Activated CD4-positive, alpha-beta T cell treated with anti-CD3 and anti-CD28 coated beads for 1 hour (primary cell): ENCODE measurements at places on chromosomes 4 and X.

DNA sequence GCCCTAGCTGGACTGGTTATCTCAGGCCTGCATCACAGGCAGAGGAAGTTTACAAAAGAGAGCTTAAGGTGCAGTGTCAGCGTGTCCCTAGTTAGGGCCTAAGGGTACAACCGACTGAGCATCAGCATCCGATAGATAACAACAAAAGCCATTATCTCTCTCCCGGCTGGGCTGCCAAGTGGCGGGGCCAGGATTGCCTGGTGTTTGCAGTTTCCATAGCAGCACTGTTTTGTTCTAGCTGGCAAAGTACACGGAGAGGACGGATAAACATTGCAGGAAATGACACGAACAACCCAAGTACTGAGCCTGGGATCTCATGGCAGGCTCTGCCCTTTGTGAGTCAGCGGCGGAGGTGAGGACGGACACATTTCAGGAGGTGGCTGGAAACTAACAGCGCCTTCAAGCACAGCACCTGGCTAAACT, 104.7 kb upstream of the NOCT start:
- no peak for DNase-seq

DNA sequence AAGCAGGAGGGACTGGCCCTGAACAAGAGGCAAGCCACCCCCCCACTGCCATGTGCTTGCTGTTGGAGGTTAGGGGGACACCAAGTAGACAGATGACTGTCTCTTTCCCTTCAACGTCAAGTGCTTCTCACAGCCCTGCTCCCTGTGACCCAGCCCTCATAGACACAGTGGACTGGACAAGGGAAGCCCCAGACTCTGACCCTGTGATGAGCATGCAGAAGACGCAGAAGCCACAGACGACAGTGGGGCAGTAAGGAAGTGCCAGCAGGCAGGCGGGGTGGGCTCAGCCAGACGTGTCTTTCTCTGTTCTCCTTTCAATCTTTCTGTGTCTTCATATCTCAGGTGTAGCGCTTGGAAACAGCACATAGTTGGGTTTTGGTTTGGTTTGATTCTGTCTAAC, 2.4 kb upstream of the L1CAM start:
- DNase-seq, result no peak

DNA sequence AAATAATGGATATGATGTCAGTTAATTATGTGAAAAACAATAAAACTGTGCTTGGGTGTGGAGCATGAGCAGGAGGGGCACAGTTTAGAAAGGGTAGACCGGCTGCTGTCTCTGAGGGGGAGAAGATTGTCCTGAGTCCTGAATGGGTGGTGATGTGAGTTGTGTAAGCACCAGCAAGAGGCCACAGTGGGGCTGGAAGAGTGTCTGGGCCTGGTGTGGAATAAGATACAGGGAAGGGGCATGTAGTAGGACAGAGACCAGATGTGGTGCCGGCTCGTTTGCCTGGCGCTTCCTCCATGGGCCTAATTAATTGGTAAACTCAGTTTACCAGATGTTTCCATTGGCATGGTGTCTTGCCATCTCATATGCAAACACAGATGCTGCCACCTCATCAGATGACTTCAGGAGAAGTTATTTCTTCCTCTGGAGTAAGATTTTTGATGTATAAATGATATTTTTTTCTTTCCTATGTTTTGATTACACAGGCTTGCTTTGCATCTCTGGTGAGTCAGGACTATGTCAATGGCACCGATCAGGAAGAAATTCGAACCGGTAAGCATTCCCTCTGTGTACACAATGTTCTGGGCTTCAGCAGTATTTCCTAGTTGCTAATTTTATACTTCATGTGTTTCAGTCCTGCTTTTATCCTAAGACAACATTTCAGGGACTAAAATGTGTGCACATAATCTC, 5.1 kb downstream of the MED28 start:
- no peak for DNase-seq

GRCh38 chr4:17762726-17763125, 18.7 kb downstream of the FAM184B start:
- no peak for DNase-seq

GRCh38 chr4:43690116-43690515, 758.5 kb downstream of the KCTD8 start:
- DNase-seq, result no peak

- no peak for DNase-seq
Measured at GRCh38 chr4:6939761-6940743, 30.4 kb downstream of the TBC1D14 start.

GRCh38 chr4:24774452-24774851, 20.9 kb upstream of the SOD3 start:
- no peak for DNase-seq

GRCh38 chrX:154096140-154097002, 1.1 kb downstream of the MECP2 start:
- DNase-seq, result no peak

DNA sequence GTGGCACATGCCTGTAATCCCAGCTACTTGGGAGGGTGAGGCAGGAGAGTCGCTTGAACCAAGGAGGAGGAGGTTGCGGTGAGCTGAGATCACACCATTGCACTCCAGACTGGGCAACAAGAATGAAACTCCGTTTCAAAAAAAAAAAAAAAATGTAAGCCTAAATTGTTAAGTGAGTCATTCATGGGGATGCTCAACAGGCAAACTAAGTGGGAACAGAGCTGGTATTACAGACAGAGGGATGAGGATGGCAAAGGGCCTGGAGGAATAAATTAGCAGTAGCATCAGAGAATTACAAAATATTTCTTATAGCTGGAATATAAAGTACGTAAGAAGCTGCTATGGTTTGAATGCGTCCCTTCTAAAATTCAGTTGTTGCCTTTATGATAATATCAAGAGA, 43.4 kb upstream of the OGT start:
- DNase-seq, result no peak

DNA sequence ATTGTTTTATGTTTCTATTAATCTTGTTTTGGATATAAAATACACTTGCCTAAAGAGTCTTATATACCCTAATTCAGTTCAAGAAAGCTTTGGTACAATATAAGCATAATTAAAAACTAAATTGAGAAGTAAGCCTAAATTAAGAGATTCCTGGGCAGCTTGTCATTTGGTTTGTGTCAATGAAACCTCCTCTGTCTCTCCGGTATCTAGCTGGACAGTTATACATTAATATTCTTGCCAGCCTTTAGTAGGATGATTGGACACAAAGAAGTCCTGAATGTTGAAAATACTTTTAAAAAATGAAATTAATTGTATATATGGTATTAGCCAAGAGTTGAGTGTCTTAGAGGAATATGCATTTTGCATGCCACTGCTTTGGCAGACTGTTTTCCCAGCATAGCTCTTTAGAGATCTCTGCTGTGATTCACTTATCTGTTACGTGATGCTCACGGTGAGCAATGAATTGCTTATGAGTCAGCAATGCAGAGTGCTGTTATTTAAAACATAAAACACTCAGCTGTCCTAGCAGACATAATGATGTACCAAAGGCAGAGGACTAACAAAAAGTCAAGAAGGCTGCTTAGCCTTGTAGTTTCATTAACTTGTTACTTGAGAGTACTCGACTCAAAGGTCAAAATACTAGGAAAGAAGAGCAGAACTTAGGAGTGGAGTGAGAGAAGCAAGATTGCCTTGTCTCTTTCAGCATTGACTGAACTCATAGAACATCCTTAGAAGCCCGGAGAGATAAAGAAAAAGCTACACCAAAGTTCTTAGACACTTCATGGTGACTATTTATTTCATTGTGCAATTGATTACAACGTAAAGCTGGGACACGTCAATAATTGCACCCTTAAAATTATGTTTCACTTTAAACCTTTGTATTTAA, 1296.1 kb upstream of the PCDH7 start:
- no peak for DNase-seq

- no peak for DNase-seq
Measured at GRCh38 chr4:90444904-90445303, 317.7 kb downstream of the CCSER1 start.

DNA sequence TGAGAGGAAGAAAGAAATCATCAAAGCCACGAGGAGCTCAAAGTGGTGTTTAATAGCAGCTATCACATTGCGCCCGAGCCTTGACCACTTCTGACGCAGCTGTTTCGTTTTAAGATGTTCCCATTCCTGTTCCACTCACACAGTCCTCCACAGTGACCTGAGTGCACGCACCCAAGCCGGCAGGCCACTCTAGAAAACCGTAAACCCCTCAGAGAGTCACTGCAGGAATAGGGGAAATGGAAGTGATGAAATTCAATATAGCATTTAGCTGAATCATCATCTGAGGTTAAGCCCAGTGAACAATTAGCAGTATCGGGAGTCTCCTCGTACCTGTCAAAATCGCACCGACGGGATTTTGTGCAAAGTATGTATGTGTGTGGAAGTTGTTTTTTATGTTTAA, 17.9 kb upstream of the HAND2 start:
- DNase-seq, result no peak

DNA sequence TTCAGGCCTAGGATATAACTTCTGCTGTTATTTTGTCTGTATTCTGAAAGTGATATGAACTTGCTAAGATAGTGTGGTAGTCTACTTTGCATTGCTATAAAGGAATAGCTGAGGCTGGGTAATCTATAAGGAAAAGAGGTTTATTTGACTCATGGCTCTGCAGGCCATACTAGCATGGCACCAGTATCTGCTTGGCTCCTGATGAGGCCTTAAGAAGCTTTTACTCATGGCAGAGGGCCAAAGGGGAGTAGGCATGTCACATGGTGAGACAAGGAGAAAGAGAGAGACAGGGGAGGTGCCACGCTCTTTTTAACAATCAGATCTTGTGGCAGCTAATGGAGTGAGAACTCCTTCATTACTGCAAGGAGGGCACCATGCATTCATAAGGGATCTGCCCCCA, 247.3 kb downstream of the GPAT3 start:
- DNase-seq, result no peak

DNA sequence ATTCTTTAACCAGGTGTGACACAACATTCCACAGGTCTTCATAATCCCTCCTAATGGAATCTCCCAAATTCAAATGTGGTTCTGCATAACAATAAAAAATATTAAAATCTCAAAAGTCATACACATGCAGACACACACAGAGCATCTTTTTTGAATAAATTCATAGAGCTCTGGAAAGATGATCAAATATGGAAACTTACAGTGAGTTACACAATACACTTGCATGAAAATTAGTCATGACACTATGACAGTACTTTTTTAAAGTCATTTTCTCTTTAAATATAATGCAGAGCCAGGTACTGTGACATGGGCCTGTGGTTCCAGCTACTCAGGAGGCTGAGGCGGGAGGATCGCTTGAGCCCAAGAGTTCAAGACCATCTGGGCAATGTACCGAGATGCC, 38.9 kb downstream of the DDX60L start:
- DNase-seq, result no peak

DNA sequence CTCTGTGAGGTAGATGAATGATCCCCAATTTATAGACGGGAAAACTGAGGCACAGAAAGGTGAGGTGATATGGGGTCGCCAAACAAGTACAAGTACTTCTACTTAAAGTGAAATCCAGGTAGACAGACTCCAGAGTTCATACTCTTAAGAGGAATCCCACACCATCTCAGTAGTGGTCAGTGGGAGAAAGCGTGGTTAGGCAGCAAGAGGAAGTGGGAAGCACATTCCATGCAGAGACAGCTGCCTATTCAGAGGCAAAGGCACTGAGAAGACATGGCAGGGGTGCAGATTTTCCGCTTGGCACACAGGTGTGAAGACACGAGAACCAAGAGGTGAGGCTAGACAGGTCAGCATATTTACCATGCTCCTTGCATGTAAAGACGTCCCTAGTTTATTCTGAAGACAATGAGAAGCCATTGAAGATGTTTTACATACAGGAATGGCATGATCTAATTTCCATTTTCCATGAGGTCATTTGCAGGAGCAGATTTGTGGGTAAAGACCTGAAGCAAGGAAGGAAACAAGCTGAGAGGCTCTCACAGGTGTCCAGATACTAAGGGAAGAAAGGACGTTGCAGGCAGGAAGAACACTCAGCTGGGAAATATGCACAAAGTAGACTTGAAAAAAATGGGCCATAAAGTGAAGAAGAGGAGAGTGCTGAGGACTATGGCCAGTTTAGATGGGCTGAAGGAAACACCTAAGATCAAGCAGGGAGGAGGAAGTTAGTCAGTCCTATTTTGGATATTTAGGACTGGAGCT, 17.3 kb upstream of the CLNK start:
- DNase-seq, result no peak

GRCh38 chrX:154512879-154513553, 3.0 kb downstream of the FAM3A start:
- no peak for DNase-seq

DNA sequence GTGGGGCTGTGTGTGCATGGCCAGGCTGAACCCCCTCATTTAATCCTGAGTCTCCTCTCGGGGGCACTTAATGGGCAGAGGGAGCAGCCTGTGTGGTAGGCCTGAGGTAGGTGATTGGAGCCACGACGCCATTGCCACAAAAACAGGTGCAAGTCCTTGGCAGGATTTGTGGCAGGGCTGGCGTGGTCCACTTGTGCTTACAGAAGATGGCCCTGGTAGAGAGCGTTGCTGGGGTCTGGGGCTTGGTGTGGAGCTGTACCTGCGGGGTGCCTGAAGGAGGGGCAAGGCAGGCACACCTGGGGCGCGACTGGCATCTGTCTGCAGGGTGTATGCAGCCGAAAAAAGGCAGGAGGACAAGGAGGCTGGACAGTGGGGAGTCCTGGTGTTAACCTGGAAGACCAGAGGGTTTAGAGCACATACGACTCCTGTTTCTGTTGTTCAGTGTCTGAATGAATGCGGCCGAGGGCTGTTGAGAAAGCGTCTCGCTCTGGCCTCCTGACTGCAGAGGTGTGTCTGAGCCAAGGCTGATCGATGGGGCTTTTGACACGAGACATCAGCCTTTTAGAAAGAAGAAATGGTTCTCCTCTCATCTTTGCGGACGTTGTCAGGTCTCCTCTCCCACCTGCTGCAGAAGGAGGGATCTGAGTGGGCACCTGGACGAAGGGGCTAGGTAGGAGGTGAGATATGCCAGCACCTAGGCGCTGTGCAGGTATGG, 52.0 kb downstream of the TBC1D14 start:
- no peak for DNase-seq

DNA sequence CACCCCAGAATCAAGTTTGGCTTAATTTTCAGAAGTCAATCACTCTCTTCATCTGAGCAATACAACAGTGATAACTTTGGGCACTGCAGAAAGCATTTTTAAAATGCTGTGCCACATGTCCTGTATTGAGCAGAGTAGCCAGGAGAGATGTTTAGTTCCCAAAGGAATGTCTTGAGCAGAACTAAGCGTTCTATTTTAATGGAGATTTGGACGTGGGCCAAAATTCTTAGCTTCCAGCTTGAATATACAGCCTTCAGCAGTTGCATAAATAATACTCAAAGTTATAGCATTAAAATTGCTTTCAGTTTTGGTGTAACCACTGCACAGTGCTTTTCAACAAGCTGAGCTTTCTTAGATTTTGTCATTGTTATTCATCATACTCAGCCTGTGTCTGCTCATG, 679.2 kb downstream of the NLGN4X start:
- no peak for DNase-seq

GRCh38 chr4:124032035-124032434, 635.4 kb downstream of the SPRY1 start:
- no peak for DNase-seq

- DNase-seq, result no peak
Measured at GRCh38 chrX:73457306-73457705, 10.5 kb downstream of the CDX4 start.
